Central memory CD4-positive, alpha-beta T cell (primary cell): ENCODE measurements at places on chromosomes 3 and 15.

DNA sequence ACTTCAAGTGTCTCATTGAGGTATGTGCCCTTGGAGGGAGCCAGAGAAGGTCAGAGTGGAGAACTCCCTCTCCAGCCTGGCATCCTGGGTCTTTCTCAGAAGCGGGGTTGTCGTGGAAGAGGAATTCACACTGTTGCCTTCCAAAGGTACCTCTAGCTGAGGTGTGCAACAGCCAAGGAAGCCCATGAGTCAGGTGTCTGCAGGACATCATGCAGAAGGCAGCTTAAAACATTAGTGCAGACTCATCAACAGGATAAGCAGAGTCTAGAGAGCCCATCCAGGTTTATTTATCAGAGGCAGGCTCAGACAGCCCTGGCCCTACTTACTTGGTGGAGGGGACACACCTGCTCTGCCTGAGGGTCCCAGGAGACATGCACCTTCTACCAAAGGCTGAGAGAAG lies 95.6 kb upstream of the TPM1 start:
- no peak for DNase-seq

- no peak for DNase-seq
These were observed 170.5 kb downstream of the SLCO3A1 start for GRCh38 chr15:92023965-92024364.

GRCh38 chr3:113404637-113405036 lies 36.7 kb downstream of the CFAP44 start:
- no peak for DNase-seq

GRCh38 chr3:14127516-14128161 lies 2.8 kb downstream of the TMEM43 start:
- DNase-seq = no peak

GRCh38 chr3:107959550-107960154 lies 131.2 kb downstream of the CD47 start:
- DNase-seq = no peak
